ENCODE measurements at places on chromosomes 4 and X.

GRCh38 chr4:79431839-79432238, 23.8 kb upstream of the GK2 start:
- DNase-seq, result no peak

DNA sequence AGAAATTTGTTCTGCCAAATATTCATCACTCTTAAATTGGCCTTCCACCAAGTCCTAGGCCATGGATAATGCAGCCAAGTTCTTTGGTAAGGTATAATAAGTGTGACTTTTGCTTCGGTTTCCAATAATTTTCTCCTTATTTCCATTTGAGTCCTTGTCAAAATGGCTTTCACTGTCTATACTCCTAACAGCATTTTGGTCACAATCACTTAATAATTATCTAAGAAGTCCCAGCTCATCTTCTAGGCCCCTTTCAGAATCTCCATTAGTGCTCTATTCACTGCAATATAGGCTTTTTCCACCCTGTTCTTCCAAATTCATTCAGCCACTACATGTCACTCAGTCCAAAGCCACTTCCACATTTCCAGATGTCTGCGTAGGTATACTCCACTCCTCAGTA, 51.0 kb upstream of the SPIN4 start:
- no peak for DNase-seq

DNA sequence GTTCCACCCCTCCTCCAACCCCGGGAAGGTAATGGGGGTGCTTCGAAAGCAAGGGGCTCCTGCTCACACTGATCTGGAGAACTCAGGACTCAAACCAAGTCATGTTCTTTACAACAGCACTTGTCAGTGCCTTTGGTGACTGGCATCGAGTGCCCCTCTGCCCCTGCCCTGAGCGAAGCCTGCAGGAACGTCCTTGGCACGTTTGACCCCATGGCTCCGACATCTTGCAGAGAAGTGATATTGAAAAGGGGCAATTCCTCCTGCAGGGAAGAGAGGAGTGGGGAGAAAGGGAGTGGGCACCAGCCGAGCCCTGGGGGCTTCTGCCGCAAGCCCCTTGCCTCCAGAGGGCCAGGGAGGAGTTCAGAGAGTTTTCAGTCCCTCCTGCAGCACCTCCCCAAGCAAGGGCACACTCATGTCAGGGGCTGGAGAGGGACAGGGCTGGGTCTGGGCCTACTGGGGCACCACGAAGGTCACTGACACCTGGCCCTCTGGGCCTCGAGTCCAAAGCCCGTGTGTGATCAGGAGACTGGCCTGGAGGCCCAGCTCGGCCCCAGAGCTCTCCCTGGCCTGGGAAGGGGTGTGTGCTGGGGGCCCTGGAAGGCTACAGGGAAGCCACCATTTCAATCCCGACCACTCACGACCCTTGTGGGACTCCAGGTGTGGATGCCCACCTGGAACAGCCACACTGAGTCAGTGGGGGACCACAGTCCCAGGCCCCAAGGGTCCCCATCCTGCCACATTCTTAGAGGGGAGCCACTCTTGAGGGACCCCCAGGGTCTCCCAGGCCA, 94.9 kb upstream of the NKX1-1 start:
- no peak for DNase-seq

- no peak for DNase-seq
Measured at GRCh38 chrX:32395878-32396277, 815.5 kb downstream of the DMD start.

DNA sequence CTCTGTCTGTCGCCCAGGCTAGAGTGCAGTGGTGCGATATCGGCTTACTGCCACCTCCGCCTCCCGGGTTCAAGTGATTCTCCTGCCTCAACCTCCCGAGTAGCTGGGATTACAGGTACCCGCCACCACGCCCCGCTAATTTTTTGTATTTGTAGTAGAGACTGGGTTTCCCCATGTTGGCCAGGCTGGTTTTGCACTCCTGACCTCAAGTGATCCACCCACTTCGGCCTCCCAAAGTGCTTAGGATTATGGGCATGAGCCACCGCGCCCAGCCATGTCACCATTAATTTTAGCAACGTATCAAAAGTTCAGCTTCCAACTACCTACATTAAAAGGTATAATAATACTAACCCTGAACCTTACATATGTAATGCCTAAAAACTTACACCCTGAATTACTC, 940 bp upstream of the UTP3 start:
- DNase-seq, result no peak

- no peak for DNase-seq
Measured at GRCh38 chr4:99572527-99573240, 1.9 kb upstream of the MTTP start.

DNA sequence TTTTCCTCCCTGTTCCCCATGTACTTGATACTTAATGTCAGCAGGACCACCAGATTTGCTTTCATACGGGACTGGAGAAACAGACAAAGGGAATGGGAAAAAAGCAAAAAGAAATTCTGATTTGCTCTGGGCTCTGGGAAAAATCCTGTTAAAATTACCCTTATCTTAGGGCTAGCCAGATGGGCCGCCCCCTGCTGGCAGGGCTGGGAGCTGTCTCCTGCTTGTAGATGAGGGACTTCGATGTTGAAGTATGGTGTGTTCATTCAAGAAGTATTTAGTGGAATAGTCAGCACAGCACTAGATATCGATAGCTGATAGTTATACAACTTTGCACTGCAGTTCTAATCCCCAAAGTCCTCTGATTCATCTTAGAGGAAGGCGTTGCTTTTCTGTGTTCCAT, 45.8 kb downstream of the BCORL1 start:
- peak; percentile 60 for DNase-seq

DNA sequence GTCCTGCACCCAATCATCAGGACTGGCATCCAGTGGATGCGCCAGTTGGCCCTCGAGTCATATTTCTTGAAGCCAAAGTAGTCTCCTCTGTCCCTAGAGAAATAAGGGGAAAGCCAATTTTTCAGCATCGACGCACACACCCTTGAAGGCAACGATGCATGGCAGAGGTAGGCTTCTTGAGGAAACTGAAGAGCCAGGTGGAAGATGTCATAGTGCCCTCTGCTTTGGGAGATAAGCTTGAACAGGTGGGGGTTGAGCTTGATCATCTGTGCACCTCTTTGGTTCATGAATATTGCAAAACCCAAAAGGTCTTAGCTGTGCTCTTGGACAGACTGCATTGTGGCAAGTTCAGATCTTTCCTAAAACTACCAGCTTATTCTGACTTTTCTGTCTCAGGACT, 34.6 kb upstream of the WDR1 start:
- no peak for DNase-seq

DNA sequence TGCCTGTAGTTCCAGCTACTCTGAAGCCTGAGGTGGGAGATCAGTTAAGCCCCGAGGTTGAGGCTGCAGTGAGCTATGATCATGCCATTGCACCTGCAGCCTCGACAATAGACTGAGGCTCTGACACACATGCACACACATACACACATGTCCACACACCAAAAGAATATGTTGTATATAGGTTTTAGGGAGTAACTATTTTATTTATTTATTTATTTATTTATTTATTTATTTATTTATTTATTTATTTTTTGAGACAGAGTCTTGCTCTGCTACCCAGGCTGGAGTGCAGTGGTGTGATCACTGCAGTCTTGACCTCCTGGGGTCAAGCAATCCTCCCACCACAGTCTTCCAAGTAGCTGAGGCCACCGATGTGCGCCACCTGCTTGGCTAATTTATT, 78.3 kb downstream of the DCLK2 start:
- no peak for DNase-seq

GRCh38 chrX:120660637-120661036, 30.8 kb upstream of the C1GALT1C1 start:
- no peak for DNase-seq

DNA sequence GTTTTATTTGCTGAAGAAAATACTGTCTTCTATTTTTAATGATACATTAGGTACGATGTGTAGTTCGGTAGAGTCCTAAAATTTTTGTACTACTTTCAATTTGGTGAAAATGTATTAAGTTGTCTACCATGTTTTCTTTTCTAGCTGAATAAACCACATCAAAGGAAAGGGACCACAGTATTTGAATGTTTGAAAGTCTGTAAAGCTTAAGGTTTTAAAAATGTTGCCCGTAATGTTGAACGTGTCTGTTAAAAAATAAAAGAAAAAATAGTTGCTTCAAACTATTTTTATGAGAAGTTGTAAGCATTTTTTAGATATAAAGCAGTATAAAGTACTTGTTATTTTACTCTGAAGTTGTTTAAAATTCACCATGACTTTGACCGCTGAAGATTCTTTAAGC, 3.2 kb downstream of the CDKN2AIP start:
- no peak for DNase-seq

- peak; percentile 43 for DNase-seq
Measured at GRCh38 chr4:98950925-98951324, 22.0 kb upstream of the EIF4E start.

DNA sequence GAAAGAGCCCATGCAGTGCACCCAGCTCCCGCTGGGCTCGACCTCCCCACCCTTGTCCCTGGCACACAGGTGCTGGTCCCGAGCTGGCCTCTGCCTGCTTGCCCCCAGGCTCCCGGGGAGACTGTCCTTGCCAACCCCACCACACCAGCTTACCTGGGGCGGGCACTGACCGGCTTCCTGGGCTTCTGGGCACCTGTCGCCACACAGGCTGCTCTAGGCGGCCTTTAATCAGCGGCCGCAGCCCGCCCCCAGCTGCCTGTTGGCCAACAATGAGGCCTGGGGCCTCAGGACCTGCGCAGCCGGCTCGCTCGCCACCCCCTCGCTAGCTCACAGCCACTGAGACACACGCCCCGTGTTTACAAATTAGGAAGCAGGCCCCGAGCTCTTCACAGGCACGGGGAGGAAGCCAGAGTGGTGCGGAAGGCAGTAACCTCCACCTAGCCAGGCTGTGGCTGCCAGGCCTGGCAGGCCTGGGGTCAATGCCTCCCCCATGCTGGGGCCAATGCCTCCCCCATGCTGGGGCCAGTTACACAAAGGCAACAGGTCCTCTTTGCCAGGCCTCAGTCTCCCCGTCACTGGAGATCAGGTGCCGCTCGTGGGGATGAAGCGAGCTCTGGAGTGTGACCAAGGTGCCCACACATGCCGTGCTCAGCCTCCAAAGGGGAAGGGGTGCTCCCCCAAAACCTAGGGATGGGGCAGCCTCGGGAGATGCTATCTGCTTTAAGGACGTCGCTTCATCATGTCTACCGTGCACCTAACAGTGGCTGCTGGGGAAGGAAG, at the start of gene TREX2:
Gene TREX2 (minus strand): TSS at position 201 of the 780 bp plus-strand sequence. CDS start 626 bp downstream, outside the sequence.
- no peak for DNase-seq

GRCh38 chr4:122762966-122763716, 30.6 kb downstream of the BBS12 start:
- DNase-seq, result no peak

DNA sequence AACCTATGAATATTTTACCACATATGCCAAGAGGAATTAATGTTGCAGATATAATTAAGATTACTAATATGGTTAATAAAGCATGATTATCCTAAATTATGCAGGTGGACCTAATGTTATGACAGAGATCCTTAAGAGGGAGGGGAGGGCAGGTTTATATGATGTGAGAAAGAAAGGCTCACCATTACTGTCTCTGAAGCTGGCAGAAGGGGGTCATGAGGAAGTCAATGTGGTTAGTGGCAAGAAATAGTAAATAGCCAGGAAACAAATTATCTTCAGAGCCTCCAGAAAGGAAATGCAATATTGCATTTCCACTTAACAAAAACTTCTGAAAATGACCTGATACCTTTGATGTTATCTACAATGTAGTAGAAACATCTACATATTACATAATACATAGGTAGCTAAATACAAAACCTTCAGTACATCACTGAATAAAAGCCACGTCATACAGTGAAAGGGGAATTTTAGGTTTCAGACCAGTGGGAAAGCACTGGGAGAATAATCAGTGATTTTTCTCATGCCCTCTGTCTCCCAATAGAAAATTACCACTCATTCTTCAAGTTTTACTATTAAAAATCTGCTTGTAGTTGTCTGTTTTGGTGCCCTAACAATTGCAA, 609.2 kb downstream of the SPOCK3 start:
- no peak for DNase-seq

DNA sequence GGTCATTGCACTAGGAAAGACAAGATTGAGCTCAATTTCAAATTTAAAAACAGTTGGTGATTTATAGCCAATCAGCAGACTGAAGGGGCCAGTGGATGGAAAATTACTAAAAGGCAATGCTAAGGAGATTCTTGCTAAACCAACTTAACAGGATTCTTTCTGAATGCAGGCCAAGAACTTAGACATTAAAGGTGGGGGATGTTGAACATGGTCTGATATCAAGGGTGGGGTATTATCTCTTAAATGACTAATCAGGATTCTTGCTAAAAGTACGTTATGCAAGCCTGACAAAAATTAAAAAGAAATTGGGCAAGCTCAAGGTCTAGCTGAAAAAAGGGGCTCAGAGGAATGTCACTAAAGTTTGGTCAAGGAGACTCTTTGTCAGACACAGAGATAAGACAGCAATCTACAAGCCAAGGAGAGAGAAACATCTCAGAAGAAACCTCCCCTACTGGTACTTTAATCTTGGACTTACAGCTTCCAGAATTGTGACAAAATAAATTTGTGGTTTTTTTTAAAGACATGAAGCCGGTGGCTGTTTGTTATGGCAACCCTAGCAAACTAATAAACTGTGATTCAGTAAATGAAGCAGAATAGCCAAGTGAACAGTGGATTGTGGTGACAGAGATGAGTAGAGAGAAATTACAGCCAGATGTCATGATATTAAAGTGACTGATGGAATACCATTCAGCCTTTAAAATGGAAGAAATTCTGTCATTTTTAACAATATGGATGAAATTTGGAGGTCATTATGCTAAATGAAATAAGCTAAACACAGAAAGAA, 120.3 kb upstream of the KLHL4 start:
- DNase-seq, result peak; percentile 22

DNA sequence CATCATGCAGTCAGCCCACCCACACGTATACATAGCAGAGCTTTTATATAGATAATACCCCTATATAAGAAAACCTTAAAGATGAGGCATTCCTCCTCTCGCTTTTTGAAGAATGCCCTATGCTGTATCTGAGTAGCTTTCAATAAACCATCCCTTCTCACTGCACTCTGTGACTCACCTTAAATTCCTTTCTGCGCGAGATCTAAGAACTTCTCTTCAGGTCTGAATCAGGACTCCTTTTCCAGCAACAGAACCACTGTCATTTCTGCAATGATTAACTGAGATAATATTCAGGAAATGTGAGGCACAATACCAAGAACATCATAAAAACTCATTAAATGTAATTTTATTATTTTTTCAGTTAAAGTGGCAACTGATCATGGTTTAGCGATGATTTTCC, 76.4 kb upstream of the DCLK2 start:
- peak; percentile 21 for DNase-seq

- no peak for DNase-seq
Measured at GRCh38 chr4:140628016-140628415, 59.3 kb upstream of the UCP1 start.

DNA sequence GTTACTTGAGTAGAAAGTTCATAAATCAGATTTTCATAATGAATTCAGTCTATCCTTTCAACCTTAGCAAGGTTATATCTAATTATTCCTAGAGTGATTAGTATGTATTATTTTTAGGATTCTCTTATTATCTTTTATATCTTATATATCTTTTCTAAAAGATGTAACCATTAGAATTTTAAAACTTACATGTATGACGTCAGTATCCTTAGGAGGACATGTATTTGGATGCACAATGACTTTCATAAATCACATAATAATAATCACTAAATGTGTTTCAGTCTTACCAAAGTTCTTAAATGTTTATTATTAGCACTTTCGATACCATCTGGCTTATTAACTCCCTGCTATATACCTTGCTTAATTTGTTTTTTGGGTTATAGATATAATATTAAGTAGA, 1400.5 kb upstream of the IGFBP7 start:
- no peak for DNase-seq

Data from fibroblast of pulmonary artery (primary cell).